Regular cardiac myocyte (primary cell): ENCODE measurements at places on chromosomes 12 and 14. TPM values are rescaled to one million over a fixed set of nuclear protein-coding genes. Genes with fewer than 3 reads are reported as not detected.

TRHDE gene
- 0.38 and 1.7 TPM in 2 replicates for total RNA-seq

MORN3 gene
- 0.56 and 0.58 TPM in 2 replicates for total RNA-seq

GYS2 gene
- total RNA-seq, result not detected in 2 replicates

SPTSSA gene
- total RNA-seq, result 10.4 and 29.9 TPM in 2 replicates

NTS gene
- not detected in 2 replicates for total RNA-seq

KLRB1 gene
- total RNA-seq, result not detected in 2 replicates

REM2 gene
- total RNA-seq, result under 0.01 TPM in 1 of 2 replicates, not detected in the other

OAS1 gene
- total RNA-seq, result 0.77 and 2.8 TPM in 2 replicates

CD163 gene
- total RNA-seq, result under 0.01 TPM in 1 of 2 replicates, not detected in the other

KCNC2 gene
- total RNA-seq, result not detected in 2 replicates
